ENCODE measurements at places on chromosomes 2 and 18. TPM values are rescaled to one million over a fixed set of nuclear protein-coding genes. Genes with fewer than 3 reads are reported as not detected.

The ZBTB7C gene
- total RNA-seq = 25.1 TPM

The NT5C1B gene
- total RNA-seq = not detected

The EVX2 gene
- not detected for total RNA-seq

The KCNJ13 gene
- total RNA-seq = not detected

DNA sequence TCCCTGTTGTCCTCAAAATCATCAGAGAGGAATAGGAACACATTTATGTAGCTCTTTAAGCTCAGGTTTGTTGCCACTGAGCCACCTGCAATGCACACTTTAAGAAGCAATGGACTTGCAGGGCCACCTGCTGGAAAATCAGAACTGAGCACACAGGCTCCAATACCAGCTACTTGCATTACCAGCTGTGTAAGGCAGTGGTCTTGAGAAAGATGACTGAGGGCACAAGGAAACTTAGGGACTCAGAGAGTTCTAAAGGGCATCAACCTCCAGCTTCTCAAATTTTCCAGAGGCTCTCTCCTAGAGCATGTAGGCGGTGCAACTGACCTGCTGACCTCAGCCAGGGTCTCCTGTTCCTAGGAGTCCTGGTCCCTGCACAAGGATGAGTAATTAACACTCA lies 2.5 kb upstream of the CNDP2 start:
- H3K36me3 ChIP-seq = no peaks in the 10 kb centered on the region
- peaks cover 15% of the 10 kb centered on the region for H3K4me1 ChIP-seq
- H3K27me3 ChIP-seq = no peaks in the 10 kb centered on the region
- no peak overlapping the region for H3K27ac ChIP-seq

DNA sequence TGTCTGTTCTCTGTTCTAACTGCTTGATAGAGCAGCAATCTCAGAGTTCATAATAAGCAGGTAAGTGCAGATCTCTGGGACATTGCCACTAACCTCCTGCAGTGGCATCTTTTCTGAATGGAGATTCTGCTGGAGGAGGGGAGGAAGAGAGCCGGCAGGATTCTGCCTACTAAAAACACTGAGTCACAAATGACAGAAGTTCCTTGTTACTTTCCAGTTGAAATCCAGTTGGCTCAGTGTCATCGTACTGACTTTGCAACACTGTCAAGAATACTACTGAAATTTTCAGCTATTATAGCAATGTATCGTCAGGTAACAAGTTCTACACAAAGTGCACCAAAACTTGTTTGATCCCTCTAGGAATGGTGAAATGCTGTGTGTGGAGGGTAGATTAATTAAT lies 79.6 kb upstream of the ST6GAL2 start:
- no peak overlapping the region for H3K4me3 ChIP-seq

All from colonic mucosa (tissue), 4 donors.